Naive thymus-derived CD8-positive, alpha-beta T cell (primary cell): ENCODE measurements at places on chromosomes 11 and 22.

- DNase-seq, result no peak
Observed at GRCh38 chr11:44966694-44967093, 16.0 kb upstream of the TP53I11 start.

DNA sequence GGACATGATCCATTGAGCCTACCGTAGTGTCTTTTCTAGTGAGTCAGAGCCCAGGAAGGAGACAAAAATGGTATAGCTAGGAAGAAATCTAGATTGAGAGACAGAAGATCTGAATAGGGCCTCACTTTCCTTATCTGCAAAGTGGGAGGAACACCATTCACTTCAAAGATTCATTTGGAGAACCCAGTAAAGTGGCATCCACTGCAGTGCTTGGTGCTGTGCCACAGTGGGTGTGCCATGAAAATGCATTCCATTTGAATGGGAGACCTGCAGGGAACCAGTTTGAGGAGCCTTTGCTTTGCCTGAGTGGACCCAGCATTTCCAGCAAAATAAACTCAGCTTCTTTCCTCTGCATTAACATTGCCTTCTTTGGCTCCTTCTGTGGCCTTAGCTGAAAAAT lies 470.5 kb upstream of the CADM1 start:
- no peak for DNase-seq

- no peak for DNase-seq
Observed at GRCh38 chr11:76824980-76825725, 35.6 kb upstream of the ACER3 start.

- DNase-seq, result no peak
Observed at GRCh38 chr11:81039916-81040524, 1599.2 kb upstream of the TENM4 start.

DNA sequence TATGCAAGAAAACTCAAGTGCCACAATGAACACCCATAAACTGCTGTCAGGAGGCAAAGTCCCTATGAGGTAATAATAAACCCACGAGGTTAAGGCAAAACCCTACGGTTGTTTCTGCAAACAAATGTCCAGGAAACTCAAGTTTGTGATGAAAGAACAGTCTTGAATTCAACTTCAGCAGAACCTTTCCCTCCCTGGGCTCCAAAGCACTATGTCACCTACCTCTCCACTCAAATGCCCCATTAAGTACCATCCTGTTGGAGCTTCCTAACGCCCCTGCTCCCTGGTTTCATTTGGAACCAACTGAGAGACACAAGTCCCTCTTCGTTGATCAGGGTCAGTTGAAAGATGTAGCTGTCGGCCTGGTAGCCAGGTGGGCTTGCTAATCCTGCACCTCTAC lies 2.6 kb upstream of the C11orf91 start:
- DNase-seq, result no peak

GRCh38 chr11:128483211-128483788 lies 104.1 kb downstream of the ETS1 start:
- DNase-seq, result no peak

DNA sequence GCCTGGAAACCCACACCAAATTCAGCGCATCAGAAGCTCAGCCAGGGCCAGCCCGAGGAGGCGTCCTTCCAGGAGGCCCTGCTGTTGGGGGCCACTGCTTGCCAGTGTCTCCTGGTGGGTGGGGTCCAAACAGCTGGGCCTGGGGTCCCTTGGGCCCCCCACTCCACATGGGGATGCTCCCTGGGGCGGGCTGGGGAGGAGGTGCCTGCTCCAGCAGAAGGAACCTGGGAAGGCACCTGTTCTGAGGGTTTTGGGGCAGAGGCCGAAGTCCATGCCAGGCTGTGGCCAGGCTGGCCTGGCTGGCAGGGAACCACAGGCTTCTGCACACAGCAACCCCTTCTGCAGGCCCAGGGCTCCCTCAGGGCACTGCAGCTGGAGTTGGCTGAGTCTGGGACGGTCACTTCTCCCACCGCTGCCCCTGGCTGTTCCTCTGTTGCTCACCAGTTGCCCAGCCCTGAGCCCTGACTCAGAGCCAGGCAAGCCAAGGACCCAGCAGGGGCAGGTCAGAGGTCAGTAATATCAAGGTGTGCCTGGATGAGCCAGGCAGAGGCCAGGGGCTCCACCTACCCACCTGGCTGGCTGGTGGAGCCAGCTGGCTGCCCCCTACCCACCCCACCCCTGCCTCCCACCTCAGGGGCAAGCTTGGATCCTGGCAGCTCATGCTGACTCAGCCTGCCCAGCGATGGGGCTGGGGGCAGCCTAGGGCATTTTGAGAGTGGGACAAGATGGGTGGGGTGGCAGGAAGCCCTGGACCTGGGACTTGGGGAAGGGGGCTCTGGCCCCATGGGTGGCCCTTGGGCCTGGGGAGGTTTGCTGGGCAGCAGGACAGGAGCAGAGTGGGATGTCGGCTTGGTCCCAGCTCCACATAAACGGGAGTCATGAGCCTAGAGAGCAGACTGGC lies 12.0 kb upstream of the PHLDA2 start:
- DNase-seq, result no peak

DNA sequence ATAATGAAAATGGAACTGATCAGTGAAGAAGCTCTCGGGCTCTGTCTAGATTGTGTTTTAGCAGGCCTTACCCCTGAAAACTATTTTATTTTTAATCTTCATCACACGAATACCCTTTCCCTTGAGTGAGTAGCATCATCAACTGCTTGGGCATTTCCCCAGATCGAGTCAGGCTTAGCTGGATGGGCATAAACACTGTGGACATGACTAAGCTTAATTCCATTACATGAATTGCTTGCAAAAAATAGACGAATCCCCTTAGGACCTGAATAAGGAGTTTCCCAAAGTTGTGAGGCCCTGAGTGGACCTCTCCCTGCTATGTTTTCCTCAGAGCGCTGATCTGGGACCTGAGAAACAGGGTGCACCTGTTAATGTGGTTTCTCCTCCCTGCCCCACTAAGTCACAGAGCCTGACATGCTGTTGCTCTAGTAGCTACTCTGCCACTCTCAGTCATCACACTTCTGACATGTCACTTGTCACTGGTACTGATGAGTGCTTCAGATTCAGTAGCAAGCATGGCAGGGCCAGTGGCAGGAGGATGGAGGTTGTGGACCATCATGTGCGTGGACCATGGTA lies 53.5 kb downstream of the ENDOD1 start:
- no peak for DNase-seq

- DNase-seq, result no peak
Observed at GRCh38 chr22:38038426-38038825, 18.8 kb upstream of the PICK1 start.

DNA sequence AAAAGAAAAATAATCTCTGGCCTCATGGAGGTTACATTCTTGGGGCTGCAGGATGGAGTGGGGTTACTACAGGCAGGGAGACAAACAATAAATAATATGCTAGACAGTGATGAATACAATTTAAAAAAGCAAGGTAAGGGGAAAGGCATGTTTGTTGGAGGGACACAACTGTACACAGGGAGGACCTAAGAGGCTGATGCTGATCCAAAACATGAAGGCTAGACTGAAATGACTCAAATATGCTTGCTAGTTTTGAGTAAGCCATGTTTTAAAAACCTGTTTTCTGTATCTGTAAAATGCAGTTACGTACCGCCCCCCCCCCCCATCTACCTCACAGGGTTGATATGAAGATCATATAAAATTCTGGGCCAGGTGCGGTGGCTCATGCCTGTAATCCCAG lies 44.0 kb downstream of the EIF4ENIF1 start:
- DNase-seq, result no peak

GRCh38 chr11:64384028-64384737 lies 25.2 kb downstream of the RPS6KA4 start:
- no peak for DNase-seq

- peak; percentile 26 for DNase-seq
Observed at GRCh38 chr22:43883012-43883661, 8.7 kb downstream of the PNPLA5 start.

GRCh38 chr22:23828800-23829680 lies 9.8 kb downstream of the DERL3 start:
- DNase-seq, result no peak

GRCh38 chr22:45781966-45782365 lies 110.3 kb downstream of the ATXN10 start:
- no peak for DNase-seq

DNA sequence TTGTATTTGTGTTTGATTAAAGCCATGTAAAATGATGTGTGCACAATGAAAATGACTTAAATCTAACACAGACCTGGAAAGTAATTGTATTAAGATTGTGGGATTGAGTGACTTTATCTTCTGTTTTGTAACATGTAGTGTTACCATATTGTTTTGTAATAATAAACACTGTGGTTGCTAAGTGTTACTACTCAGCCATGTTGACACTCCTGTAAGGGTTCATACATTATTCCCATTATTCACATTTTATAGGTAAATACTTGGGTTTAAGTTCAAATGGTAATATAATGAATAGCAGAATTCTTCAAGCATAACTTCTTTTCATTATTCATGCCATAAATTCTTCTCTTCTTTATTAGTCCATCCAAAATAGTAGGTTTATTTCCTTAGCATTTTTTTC lies 69.0 kb downstream of the ZC3H12C start:
- DNase-seq, result no peak

- DNase-seq, result no peak
Observed at GRCh38 chr11:128802358-128802981, 64.6 kb downstream of the KCNJ1 start.

- no peak for DNase-seq
Observed at GRCh38 chr11:129281471-129282415, 89.6 kb upstream of the ARHGAP32 start.

DNA sequence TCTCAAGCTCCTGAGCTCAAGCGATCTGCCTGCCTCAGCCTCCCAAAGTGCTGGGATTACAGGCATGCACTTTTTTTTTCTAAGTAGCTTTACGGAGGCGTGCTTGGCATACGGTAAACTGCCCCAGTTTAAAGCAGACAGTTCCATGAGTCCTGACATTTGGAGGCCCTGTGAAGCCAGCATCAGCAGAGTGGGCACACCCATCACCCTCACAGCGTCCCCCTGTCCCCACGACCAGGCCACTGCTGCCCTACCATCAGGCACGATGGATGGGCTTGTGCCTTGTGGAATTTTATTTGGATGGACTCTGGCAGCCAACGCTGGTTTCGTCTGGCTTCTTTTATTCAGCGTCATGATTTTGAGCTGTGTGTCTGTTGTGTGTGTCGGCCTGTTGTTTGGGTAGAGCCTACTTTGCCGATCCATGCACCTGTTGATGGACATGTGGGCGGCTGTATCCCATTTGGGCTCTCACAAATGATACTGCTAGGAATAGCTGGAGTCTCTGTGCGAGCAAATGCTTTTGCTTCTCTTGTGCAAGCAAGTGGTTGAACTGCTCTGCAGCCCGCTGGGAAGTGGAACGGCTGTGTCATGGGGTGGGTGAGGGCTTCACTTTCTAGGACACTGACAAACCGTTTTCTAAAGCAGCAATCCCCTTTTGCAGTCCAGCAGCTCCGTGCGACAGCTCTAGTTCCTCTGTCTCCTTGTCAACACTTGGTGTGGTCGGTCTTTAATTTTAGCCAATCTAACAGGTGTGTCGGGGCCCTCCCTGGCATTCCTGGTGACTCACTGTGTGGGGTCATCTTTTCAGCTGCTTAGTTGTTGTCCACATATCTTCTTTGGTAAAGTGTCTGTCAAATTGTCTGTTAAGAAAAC lies 23.8 kb downstream of the KCNQ1 start:
- no peak for DNase-seq

DNA sequence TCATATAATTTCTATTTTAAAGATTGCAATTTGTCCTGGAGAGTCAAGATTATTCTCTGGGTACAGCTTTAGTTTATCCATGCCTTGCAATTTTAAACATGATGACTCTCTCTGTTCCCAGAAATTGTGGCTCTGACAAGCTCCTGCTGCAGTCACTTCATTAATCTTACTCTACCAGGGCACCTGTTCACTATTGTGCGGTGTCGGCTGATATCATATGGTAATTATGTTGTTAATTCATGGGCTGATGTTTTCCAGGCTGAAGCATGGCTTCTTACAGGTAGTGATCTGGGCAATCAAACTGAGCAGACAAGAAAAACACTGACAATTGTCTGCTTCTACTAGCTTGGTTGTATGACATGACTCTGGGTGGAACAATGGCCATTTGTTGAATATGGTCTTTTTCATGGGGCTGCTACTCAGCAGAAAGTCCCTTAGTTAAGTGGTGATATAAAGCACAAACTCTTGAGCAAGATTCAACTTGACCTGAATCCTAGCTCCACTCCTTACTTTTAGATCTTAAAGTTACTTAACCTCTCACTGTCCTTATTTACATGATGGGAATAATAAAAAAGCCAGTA lies 230.7 kb downstream of the FAT3 start:
- DNase-seq, result no peak

GRCh38 chr22:44154436-44154942 lies 26.2 kb upstream of the PARVG start:
- DNase-seq, result no peak

DNA sequence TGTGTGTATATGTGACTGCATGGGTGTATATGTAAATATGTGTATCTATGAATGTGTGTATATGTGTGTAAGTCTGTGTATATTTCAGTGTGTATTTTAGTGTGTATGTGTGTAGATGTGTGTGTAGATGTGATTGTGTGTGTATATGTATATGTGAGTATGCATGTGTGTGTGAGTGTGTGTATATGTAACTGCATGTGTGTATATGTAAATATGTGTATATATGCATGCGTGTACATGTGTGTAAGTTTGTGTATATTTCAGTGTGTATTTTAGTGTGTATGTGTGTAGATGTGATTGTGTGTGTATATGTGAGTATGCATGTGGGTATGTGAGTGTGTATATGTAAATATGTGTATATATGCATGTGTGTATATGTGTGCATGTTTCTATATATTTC lies 169.9 kb downstream of the MN1 start:
- no peak for DNase-seq

DNA sequence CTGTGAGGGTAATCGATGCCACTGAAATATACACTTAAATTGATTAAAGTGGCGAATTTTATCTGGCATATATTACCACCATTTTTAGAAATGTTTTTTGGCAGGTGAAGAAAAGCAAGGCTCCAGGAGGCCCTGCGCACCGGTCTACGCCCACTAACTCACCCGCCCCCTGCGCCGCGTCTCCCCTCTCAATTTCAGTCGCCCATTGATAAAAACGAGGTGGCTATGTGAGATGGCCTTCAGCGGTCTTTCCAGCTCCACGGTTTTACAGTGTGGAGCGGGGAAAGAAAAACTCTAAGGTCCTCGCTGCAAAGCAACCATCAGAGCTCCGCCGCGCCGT lies 602 bp upstream of the AQP11 start:
- no peak for DNase-seq

DNA sequence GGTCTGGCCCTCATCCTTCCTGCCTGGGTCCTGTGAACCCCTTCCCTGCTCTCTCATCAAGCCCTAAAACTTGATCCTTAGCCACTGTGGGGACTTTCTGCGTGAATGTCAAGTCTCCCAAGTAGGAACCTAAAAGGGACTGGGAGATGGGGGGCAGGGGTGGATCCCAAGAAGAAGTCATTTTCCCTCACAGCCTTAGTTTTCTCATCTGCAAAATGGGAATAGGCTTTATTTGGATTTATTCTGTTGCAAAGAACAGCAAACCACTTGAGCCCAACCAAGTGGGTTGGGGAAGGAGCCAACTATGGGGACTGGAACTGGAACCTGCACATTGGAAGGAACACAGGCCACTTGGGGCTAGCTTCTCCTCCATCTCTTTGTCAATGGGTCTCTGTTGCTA lies 36.8 kb downstream of the NEU3 start:
- DNase-seq, result no peak
